ENCODE measurements at places on chromosomes 12 and 14.

GRCh38 chr14:98074111-98074510, 1197.9 kb downstream of the BCL11B start:
- DNase-seq = no peak

- peak; percentile 80 for DNase-seq
These were observed 22.3 kb downstream of the SYT1 start for GRCh38 chr12:78886719-78887407.

- peak; percentile 43 for DNase-seq
These were observed 21.6 kb downstream of the NCOR2 start for GRCh38 chr12:124545508-124546418.

DNA sequence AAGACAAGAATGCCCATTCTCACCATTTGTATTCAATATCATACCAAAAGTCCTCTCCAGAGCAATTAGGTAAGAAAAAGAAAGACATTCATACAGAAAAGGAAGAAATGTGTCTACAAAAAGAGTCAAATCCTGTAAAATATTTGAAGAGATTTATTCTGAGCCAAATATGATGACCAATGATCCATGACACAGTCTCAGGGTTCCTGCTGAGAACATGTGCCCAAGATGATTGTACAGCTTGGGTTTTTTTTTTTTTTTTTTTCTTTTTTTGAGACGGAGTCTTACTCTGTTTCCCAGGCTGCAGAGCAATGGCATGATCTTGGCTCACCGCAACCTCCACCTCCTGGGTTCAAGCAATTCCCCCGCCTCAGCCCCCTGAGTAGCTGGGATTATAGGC, 296.2 kb downstream of the C12orf75 start:
- DNase-seq = no peak

GRCh38 chr14:87149583-87150354, 843.2 kb downstream of the GALC start:
- peak; percentile 77 for DNase-seq

DNA sequence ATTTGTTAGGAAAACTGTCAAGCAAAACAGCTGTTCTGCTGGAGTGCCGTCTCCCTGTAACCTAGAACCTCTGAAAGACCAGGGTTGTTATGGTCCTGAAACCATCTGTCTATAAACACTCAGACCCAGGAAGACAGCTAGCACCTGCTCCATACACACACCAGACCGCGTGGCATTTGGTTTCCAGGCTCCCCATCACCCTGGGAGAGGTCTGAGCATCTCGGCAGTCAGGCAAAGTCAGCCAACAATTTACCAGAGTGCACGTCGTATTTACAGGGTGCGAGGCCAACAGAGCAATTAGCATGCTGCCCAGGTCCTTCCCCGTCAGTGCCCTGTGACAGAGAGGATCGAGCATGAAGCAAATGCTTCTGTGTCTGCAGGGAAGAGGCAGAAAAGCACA, 272.5 kb downstream of the SLC15A4 start:
- DNase-seq = no peak

DNA sequence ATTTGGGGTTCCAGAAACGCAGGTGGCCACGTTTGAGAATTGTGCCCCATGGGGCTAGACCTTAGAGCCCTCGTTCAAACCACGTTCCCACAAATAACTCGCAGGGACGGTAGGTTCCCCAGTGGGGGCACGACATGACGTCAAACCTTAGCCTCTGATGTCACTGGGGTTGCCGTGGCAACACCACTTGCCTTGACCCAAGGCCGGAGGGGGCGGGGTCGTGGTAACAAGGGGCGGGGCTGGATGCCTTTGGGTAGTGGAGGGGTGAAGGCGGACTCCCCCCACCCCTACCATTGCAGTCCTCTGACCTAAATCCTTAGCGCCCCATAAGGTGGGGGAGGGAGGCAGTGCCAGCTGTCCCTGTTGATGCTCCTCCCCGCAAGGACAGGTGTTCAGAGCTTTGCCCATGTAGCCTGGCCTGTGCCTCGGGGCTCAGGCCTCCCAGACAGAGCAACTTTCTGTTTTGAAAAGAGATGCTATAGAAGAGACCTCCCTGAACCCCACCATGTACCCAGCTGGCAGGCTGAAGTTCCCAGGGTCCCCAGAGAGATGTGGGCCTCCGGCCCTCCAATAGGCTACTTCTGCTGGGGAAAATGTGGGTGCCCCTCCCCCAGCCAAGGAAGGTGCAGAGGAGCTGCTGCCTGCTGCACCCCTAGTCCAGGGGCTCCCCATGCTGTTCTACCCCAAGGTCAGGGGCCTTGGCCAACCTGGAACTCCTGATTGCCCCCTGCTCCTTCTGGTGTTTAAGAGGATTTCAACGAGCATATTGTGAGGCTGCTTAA, 1.9 kb downstream of the FAM222A start:
- no peak for DNase-seq

GRCh38 chr12:8993827-8994226, 4.5 kb downstream of the KLRG1 start:
- no peak for DNase-seq

DNA sequence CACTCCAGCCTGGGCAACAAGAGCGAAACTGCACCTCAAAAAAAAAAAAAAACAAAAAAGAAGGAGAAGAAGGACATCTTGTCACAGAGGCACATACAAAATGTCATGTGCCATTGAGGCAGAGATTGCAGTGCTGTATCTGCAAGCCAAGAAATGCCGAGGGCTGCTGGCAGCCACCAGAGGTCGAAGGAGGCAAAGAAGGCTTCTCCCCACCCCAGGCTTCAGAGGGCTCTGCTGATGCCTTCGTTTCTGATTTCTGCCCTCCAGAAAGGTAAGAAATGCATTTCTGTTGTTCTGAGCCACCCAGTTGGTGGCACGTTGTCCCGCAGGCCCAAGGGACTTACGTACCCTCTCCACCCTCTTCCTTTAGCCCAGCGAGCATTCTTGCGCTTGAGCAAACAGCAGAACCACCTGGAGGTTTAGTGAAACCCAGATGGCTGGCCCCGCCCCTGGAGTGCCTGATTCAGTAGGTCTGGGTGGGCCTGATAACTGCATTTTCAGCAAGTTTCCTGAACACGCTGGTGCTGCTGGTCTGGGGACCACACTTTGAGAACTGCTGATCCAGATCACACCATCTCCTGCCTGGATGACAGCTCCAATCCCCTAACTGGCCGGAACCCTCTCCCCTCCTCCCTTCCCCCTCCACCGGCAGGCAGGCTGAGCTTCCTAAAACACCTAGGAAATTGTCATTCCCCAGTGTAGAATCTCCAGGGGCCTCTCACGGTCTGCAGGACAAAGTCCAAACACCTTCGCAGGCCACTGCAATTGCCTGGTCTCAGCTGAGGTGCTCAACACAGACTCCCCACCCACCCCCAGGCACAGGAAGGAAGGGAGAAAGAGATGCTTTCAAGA, 21.1 kb upstream of the SCARB1 start:
- DNase-seq = no peak

GRCh38 chr14:58985786-58986185, 202.7 kb upstream of the DAAM1 start:
- no peak for DNase-seq

DNA sequence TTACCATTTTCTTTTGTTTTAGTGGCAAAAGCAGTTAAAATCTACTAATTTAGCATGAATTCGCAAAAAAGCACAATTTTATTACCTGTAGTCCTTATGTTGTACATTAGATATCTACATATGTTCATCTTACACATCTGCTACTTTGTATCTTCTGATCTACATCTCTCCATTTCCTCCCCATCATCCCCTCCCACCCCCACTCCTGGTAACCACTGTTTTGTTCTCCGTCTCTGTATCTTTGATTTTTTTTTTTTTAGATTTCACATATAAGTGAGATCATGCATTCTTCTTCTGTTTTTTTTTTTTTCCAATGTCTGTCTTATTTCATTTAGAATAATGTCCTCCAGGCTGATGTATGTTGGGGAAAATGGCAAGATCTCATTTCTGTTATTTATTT, 922.7 kb downstream of the VRK1 start:
- DNase-seq = no peak

DNA sequence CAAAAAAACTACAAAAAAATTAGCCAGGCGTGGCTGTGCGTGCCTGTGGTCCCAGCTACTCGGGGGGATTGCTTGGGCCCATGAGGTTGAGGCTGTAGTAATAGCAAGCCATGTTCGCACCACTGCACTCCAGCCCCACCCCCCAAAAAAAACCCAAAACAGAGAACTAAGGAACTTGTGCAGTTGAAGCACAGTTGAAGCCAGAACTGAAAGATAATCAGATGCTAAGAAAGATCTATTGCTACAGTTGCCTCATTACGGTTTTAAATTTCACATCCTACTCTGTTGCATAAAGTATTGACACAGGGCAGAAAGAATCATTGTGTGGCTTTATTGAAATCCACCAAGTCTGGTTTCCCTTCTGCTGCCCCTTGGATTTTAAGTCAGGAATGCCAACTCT, 3.8 kb downstream of the CS start:
- DNase-seq = no peak

- no peak for DNase-seq
These were observed 127.6 kb upstream of the FSCB start for GRCh38 chr14:44634692-44635091.

DNA sequence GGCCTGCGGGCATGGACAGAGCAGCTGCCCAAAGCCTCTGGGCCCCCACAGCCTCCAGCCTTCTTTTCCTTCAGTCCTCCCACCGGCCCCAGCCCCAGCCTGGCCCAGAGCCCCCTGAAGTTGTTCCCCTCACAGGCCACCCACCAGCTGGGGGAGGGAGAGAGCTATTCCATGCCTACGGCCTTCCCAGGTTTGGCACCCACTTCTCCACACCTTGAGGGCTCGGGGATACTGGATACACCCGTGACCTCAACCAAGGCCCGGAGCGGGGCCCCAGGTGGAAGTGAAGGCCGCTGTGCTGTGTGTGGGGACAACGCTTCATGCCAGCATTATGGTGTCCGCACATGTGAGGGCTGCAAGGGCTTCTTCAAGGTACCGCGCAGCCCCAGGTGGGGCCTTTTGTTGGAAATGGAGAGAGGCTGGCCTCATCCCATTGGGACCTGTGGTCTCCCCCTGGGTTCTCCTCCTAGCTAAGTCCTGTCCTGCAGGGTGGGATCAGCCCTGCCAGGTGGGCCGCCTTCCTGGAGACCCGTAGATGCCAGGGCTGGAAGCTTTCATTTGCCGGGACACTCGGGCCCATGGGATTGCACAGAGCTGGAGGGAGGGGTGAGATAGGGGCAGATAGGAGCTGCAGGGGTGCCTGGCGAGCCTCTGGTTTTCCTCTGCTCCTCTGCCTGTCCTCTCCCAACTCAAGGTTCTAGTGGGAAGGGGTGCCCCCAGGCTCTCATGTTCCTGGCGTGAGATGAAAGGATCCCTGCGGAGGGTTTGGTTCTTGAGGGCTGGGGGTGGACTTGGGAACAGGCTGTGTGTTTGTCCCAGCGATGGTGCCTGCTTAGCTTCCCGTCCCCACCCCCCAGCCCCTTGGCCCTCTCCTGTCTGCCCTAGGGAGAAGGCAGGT, 3.8 kb downstream of the NR4A1 start:
- DNase-seq = peak; percentile 44

DNA sequence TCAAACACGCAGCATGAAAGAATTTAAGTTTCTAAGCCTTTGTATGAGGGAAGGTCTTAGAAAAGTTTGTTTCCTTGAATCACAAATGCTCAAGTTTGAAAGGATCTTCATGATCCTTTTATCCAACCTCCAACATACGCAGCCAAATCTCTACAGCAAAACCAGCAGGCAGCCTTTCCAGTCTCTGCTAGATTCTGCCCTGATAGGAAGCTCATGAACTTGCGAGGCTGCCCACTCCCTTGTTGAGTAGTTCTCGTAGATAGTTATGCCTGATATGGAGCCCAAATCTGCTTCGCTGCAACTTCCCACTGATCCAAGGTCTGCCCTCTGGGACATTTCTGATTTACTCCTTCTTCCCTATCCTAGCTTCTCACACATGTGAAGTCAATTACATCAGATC, 272.9 kb downstream of the EGLN3 start:
- DNase-seq = no peak

- DNase-seq = peak; percentile 84
These were observed 47.7 kb upstream of the ERGIC2 start for GRCh38 chr12:29428633-29429032.

- DNase-seq = no peak
These were observed 210.1 kb downstream of the TMEM132D start for GRCh38 chr12:129693731-129694130.

DNA sequence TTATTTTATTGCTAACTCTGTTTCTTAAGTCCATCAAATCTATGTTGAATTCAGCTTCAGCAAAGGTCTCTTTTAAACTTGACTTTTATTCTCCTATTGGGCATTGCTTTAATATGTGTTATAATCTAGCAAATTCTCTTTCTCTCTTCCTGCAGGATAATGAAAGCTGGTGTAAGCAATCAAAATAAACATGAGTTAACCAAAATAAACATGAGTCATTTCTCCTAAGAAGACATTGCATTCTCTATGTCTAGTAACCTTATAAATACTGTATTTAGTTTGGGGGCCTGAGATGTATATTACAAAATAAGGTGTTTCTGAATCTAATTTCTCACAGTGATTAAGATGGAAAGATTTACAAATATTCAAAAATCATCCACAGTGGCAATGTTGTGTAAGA, 739.1 kb upstream of the ATXN7L3B start:
- no peak for DNase-seq

DNA sequence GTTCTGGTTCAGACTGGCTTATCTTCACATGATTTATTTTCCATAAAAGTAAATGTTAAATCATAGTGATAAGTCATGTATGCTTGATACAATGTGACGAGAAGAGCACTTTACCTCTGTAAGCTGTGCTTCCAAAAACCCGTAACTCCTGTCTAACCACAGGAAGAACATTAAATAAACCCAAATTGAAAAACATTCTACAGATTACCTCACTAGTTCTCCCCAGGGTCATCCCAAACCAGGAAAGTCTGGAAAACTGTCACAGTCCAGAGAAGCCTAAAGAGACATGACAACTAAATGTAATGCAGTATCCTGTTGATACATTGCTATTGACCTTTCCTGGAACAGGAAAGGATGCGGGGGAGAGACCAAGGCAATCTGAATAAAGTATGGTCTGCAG, 32.5 kb upstream of the DUSP6 start:
- no peak for DNase-seq

GRCh38 chr12:40123496-40123895, 17.6 kb upstream of the SLC2A13 start:
- DNase-seq = no peak

- DNase-seq = peak; percentile 24
These were observed 34.4 kb downstream of the DDX51 start for GRCh38 chr12:132109741-132110140.

GRCh38 chr12:4822572-4822971, 87.1 kb upstream of the KCNA1 start:
- DNase-seq = no peak

GRCh38 chr14:47619392-47619791, 56.0 kb downstream of the MDGA2 start:
- DNase-seq = no peak

- peak; percentile 86 for DNase-seq
These were observed 13.6 kb upstream of the MLXIP start for GRCh38 chr12:122064780-122065588.
